ENCODE measurements at places on chromosomes 11 and 22. TPM values are rescaled to one million over a fixed set of nuclear protein-coding genes. Genes with fewer than 3 reads are reported as not detected.
A peak's percentile ranks its signal among the peaks of the same experiment; 100 is the strongest.

SHANK2 gene
- total RNA-seq: 13.9 TPM

GRCh38 chr11:69253028-69253427, 40.9 kb upstream of the MYEOV start:
- H3K4me1 ChIP-seq: peaks cover 21% of the 10 kb centered on the region
- H3K27ac ChIP-seq: peak overlapping the region; percentile 74
- no peak for DNase-seq
- H3K27me3 ChIP-seq: no peaks in the 10 kb centered on the region
- no peaks in the 10 kb centered on the region for H3K36me3 ChIP-seq

DNA sequence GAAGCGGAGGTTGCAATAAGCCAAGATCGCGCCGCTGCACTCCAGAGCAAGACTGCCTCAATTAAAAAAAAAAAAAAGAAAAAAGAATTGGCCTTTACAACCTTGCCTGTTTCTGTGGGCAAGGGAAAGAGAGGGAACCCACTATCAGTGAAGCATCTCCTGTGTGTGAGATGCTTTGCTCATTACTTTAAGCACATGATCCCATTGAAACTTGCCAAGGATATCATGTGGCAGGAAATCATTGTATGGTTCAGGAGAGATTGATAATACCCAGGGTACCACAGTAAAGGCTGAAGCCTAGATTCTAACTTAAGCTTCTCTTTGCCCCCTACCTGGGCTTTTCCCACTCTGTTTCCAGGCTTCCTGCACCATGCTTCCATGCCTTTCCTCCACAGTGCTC, 3.6 kb downstream of the LDLRAD3 start:
- H3K4me1 ChIP-seq: peaks cover 30% of the 10 kb centered on the region
- H3K36me3 ChIP-seq: no peaks in the 10 kb centered on the region
- H3K27ac ChIP-seq: no peak overlapping the region
- H3K4me3 ChIP-seq: no peak overlapping the region
- no peak for DNase-seq

RAG2 gene
- total RNA-seq: not detected

DNA sequence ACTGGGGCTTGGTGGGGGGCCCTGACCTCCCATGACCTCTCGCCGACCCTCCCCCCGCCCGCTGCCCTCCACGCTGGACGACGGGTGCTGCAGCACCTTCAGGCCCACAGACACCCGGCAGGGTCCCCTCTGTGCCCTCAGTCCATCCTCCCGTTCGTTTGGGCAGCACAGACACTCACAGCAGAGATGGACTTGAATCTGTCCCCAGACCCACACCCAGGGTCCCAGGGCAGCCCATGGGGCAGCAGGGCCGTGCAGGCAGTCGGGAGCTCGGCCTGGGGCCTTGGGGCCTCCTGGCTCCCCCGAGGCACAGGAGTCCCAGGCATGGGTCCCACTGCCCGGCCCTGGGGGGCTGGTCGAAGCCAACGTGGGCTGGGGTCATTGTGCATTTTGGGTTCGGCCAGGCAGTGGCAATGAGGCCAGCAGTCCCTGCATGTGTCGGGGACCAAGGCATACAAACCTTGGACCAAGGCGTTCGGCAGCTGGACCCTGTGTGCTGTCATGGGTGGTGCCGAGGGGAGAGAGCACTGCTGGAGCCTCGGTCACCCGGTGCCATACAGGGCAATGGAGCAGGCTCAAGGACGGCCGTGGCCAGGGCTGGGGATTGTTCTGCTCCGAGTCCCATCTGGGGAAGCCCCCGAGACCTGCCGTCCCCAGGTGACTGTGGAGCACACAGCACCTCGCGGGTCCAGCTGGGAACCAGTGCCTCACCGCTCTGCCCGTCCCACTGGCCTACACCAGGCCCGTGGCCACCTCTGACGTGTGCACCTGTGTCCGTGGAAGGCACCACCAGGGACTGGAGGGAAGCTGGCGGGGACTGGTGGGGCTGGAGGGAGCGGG, 19.3 kb upstream of the BRSK2 start:
- H3K27ac ChIP-seq: no peak overlapping the region
- peaks cover 44% of the 10 kb centered on the region for H3K27me3 ChIP-seq
- H3K36me3 ChIP-seq: no peaks in the 10 kb centered on the region
- no peaks in the 10 kb centered on the region for H3K4me1 ChIP-seq

OR52B6 gene
- not detected for total RNA-seq

WEE1 gene
- 82.0 TPM for total RNA-seq

ASPHD2 gene
- 2.7 TPM for total RNA-seq

DNA sequence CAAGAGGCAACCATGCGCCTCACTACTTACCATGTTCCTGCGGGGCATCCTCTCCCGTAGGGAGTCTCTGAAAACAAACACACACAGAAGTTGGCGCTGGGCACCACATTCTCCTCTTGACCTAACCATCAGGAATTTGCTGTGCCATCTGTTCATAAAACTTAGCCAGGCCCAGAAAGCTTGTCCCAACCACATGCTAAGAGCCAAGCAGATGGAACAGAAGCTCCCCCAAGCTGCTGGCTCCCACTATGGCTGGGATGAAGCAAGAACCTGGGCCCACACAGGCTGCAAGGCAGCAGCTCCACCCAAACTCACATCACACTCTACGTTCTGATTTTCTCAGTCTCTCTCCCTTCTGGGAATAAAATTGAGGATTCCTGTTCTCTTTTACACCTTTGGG, 17.4 kb downstream of the HPS4 start:
- no peaks in the 10 kb centered on the region for H3K27me3 ChIP-seq
- peaks cover 90% of the 10 kb centered on the region for H3K36me3 ChIP-seq
- no peak overlapping the region for H3K4me3 ChIP-seq
- no peak overlapping the region for H3K27ac ChIP-seq
- H3K4me1 ChIP-seq: peaks cover 31% of the 10 kb centered on the region

DNA sequence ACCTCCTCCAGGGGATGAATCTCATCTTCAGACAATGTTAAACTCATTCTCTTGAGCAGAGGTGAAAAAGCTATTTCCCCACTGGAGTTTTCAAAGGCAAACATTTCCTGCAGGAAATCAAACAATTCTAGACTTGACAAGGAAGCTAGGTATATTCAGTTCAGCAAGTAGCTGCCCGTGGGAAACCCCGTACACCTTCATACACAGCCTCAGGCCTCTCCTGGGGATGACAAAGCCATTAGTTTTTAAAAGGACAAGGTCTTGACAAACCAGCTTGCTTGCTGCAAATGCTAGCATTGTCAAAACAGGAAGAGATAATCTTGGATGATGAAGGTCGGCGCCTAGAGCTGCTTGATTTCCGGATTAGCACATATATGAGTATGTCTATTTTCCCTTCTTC, 1630.8 kb upstream of the TENM4 start:
- no peak overlapping the region for H3K4me3 ChIP-seq
- no peaks in the 10 kb centered on the region for H3K27me3 ChIP-seq
- H3K36me3 ChIP-seq: no peaks in the 10 kb centered on the region
- H3K4me1 ChIP-seq: no peaks in the 10 kb centered on the region

GRCh38 chr11:9874466-9874865, 210.6 kb downstream of the SWAP70 start:
- no peak overlapping the region for H3K4me3 ChIP-seq
- H3K4me1 ChIP-seq: no peaks in the 10 kb centered on the region
- no peaks in the 10 kb centered on the region for H3K36me3 ChIP-seq
- no peak for DNase-seq
- H3K27ac ChIP-seq: no peak overlapping the region

DNA sequence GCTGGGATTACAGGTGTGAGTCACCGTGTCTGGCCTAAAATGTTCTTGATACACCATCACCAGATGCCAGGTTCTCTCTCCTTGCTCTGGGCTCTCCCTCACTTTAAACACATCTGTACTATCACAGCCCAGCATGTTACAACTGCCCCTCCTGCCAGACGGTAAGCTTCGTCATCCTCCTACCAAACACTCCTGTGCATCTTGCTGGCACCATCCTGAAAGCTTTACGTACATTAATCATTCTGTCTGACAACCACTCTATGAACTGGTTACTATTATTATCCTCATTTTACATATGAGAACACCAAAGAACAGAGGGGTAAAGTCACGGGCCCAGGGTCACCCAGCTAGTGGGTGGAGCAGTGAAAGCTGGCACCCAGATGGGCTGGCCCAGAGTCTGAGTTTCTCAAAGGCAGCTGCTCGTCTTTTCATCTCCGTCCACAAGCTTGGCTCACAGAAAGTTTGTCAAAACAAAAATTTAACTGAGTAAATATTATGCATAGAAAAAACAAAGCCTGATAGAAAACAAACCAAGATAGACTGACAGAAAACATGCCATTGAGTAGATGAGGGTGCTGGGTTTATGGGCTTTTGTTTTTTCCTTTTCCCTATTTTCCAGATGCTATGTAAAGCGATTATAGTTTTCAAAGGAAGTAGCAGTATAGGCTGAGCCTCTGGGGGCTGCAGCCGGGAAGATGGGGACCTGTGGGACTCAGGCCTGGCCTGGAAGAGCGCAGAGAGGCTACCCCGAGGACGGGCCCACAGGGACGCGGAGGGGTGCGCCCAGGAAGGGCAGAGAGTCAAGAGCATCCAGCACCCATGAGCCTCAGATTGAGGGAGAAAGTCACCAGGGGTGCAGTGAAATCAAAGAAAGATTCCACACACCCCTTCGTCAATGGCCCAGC, 9.5 kb downstream of the PLA2G6 start:
- H3K4me1 ChIP-seq: peaks cover 48% of the 10 kb centered on the region
- peaks cover 6% of the 10 kb centered on the region for H3K36me3 ChIP-seq
- no peaks in the 10 kb centered on the region for H3K27me3 ChIP-seq
- peak; percentile 48 for DNase-seq
- peak overlapping the region; percentile 82 for H3K27ac ChIP-seq

DNA sequence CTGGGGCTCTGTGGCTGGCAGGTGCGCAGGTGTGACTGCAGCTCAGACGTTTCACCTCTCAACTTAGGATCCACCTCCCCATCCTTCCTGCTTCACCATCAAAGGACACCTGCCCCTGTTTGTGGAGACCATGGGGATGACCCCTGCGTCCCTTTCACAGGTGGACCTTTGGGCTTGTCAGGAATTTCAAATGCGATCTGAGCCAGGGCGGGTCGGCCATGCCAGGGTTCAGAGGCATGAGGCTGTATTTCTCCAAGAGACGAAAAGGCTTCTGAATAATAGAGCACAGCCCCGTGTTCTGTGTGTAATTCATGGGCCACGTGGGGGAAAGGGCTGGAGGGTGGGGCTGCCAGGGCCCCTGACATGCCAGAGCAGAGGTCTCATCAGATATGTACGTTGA, 668.0 kb downstream of the BRD1 start:
- no peaks in the 10 kb centered on the region for H3K4me1 ChIP-seq
- peaks cover 61% of the 10 kb centered on the region for H3K27me3 ChIP-seq
- H3K4me3 ChIP-seq: no peak overlapping the region
- no peak for DNase-seq

GRCh38 chr11:3796801-3797328, 489 bp downstream of the NUP98 start:
- peaks cover 25% of the 10 kb centered on the region for H3K4me1 ChIP-seq
- no peak for DNase-seq
- peak overlapping the region; percentile 82 for H3K4me3 ChIP-seq
- H3K27me3 ChIP-seq: no peaks in the 10 kb centered on the region
- peak overlapping the region; percentile 96 for H3K27ac ChIP-seq

DNA sequence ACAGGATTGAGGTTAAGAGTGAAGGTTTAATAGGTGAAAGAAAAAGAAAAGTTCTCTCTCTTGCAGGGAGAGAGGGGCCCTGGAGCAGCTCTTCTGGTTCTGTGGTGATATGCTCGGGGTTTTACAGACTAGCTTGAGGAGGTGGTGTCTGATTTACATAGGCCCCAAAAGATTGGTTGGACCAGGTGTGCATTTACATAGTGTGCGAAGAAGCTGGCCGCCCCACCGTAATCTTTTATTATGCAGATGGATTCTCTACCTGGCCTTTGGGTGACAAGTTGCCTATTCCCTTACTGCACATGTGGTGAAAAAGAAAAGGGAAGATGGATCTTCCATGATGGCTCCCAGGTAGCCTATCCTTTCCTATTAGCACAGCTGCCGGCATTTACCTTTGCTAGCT, 219.9 kb upstream of the GRIA4 start:
- H3K27ac ChIP-seq: no peak overlapping the region
- H3K4me3 ChIP-seq: no peak overlapping the region
- DNase-seq: no peak
- H3K27me3 ChIP-seq: no peaks in the 10 kb centered on the region
- no peaks in the 10 kb centered on the region for H3K4me1 ChIP-seq

DNA sequence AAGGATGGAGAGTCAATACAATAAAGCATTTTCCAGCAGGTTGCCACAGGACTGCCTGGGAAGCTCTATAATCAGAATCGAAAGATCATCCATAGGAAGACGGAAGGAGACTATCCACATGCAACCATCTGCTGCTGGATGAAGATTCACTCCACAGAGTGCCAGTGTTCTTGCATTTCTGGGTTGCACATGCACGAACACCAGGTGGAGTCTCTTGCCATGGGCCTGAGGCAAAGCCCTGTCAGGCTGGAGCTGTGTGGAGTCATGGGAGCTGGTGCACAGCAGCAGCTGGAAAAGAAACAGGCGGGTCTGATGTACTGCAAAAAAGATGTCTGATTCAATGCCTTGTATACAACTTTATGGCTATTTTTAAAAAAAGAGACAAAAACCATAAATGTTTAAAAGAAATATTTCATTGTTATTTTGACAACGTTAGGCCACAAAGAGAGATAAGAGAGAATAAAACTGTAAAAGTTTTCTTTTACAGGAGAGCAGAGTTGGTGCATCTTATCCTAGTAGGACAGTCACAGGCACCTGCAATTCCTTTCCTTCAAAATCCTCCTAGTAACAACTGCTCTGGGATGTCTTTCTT, 12.9 kb upstream of the FAT3 start:
- H3K4me3 ChIP-seq: no peak overlapping the region
- H3K4me1 ChIP-seq: no peaks in the 10 kb centered on the region
- no peaks in the 10 kb centered on the region for H3K36me3 ChIP-seq

HORMAD2 gene
- not detected for total RNA-seq

TMEM191C gene
- 0.42 TPM for total RNA-seq

DNA sequence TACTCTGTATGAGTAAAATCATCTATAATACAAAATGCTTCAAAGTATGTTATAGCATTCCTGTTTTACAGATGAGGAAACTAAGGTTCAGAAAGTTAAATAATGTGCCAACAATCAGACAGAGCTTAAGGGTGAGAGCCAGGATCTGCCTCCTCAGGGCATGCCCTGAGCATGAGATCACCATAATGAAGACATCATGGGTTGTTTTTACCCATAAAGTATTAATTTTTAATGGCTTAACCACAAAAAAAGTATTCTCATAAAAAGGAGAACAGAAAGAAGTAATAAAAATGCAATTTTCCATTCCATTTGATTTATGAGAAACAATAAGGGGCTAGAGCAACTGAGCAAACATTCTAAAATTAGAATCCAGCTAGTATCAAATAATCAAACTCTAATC, 534.3 kb upstream of the ARHGAP42 start:
- H3K27ac ChIP-seq: no peak overlapping the region
- H3K4me3 ChIP-seq: no peak overlapping the region
- H3K27me3 ChIP-seq: no peaks in the 10 kb centered on the region
- H3K4me1 ChIP-seq: no peaks in the 10 kb centered on the region
- H3K36me3 ChIP-seq: no peaks in the 10 kb centered on the region
- DNase-seq: no peak

- DNase-seq: no peak
- H3K27ac ChIP-seq: no peak overlapping the region
- H3K36me3 ChIP-seq: no peaks in the 10 kb centered on the region
- H3K27me3 ChIP-seq: no peaks in the 10 kb centered on the region
- H3K4me1 ChIP-seq: peaks cover 41% of the 10 kb centered on the region
- H3K4me3 ChIP-seq: no peak overlapping the region
These were observed 46.1 kb downstream of the RASSF10 start for GRCh38 chr11:13055200-13055599.

MS4A7 gene
- total RNA-seq: 9.5 TPM

GRCh38 chr11:26254378-26254777, 77.6 kb upstream of the ANO3 start:
- no peaks in the 10 kb centered on the region for H3K27me3 ChIP-seq
- no peaks in the 10 kb centered on the region for H3K36me3 ChIP-seq

GRCh38 chr11:47264521-47264920, 5.4 kb upstream of the MADD start:
- no peak overlapping the region for H3K4me3 ChIP-seq
- H3K27ac ChIP-seq: no peak overlapping the region
- H3K4me1 ChIP-seq: peaks cover 27% of the 10 kb centered on the region
- peaks cover 5% of the 10 kb centered on the region for H3K36me3 ChIP-seq

RFPL2 gene
- not detected for total RNA-seq

All from suprapubic skin (tissue), 4 donors.